Right ventricle myocardium inferior (tissue), 1 donor: ENCODE measurements at places on chromosomes 12 and 14.

DNA sequence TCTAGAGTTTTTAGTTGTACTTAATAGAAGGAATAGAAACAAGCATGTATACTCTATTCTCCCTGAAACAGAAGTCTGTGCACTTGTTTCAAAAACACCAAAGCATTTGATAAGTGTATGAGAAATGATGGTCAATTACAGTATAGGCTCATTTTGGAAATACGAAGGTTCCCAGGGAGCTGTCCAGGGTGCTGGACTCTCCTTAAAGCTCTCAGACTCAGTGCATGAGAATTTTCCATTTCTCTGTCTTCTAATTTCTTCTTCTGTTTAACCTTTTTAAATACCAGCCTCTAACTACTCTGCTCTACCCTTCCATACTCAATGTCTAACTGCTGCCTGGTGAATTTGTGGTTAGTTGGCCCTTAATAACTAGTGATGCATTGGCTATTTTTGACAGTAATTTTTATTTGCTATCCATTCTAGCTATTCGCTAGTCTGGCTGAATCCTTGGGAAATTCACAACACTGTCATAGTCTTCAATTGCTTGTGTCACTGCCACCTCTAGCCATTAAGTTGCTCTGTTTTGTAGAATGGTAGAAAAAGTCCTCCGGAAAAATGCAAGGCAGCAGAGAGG is 229.2 kb downstream of the NRXN3 start:
- DNase-seq = no peak

DNA sequence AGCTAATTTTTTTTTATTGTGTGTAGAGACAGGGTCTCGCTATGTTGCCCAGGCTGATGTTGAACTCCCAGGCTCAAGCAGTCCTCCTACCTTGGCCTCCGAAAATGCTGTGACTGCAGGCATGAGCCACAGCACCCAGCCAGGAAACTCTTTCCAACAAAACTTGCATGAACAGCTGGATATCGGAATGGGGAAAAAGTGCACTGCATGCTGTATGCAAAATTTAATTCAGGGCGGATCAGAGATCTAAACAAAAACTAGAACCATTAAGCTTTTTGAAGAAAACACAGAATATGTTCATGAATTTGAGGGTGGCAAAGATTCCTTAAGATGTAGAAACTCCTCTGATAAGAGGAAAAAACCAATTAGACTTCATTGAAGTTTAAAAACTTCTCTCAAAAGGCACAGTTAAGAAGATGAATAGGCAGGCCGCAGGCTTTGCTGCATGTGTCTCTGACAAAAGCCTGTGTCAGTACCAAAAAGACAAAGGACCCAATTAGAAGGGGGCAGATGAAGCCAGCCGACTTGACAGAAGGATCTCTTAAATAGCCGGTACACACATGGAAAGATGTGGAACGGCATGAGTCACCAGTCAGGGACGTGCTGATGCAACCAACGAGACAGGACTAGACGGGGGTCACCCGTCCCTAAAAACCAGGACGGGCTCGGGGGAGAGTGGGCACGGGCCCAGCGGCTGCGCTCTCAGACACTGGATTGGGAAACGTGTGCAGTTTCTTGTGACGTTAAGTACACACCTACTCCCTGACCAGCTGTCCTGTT is 34.8 kb upstream of the MMP17 start:
- no peak for DNase-seq

DNA sequence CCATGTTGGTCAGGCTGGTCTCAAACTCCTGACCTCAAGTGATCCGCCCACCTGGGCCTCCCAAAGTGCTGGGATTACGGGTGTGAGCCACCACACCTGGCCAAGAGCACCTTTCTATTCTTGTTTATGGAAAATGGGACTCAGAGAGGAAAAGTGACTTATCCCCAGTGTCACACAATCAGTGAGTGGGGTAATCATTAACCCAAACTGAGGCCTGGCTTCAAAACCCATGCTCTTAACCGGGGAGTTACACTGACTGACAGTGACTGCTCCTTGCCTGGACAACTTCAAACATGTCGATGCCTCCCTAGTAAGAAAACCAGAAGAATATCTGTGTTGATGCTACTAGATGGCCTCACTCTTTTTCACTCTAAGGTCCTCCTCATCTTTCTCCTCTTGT is 7.3 kb downstream of the CLEC7A start:
- DNase-seq = no peak

DNA sequence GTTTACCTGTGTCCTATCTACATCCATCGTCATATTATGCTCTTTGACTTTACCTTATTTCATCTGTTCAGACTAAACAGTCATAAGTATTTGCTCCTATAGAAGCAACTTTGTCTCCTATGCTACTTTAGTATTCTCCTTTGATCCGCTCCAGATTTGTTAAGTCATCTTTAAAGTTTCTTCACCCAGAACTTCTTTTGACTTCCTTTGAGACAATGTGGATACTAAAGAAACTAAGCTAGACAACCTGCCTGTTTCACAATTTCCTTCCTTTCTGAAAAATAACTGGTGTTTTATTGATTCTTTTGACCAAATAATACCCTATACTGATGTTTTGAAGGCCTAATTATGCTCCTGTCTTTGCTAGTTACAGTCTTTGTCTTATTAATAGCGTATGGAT is 30.0 kb upstream of the LRRK2 start:
- no peak for DNase-seq

- DNase-seq = no peak
Observed at GRCh38 chr14:50320283-50320682, 8.2 kb downstream of the DMAC2L start.

DNA sequence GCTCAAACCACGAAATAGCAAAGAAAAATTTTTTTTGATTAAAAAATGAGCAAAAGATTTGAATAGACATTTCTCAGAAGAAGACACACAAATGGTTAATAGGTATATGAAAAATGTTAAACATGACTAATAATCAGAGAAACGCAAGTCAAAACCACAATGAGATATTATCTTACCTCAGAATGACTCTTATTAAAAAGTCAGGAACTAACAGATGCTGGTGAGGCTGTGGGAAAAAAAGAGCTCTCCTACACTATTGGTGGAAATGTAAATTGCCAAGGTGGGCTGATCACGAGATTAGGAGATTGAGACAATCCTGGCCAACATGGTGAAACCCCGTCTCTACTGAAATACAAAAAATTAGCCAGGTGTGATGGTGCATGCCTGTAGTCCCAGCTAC is 315.5 kb upstream of the FLRT2 start:
- DNase-seq = no peak

GRCh38 chr14:72291908-72292688 is 359.9 kb downstream of the RGS6 start:
- DNase-seq = no peak

GRCh38 chr14:104886690-104887622 is 21.9 kb downstream of the CEP170B start:
- peak; percentile 60 for DNase-seq

DNA sequence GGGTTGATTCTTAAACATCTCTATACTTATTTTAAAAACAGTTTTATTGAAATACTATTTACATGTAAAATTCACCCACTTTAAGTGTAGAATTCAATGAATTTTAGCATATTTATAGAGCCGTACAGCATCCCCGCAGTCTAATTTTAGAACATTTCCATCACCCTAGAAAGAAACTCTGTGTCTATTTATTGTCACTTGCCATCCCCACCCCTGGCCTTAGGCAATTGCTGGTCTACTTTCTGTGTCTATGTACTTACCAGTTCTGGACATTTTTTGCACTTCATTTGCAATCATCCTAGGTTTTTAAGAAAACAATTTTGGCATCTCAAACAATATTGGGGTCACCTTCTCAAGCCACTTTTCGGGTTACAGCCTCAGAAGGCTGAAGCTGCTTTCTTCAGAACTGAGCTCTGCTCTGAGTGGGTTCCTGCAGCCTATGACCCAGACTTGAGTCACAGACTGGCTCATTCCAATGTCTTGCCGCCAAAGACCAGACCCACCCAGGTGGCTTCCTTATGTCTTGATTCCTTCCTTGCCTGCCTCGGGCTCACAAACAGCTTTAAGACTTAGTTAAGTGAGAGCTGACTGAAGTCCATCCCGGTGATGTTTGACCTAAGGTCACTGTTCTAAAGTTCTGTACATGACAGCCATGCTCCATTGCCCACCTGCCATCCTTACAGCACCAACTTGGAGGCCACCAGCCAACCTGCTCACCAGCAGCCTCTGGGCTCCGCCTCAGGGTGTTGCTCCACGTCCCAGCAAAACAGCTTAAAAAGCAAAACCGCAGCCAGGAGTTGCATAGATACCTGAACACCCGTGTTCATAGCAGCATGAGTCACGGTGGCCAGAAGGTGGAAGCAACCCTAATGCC is 131.5 kb downstream of the CHST11 start:
- no peak for DNase-seq

- DNase-seq = no peak
Observed at GRCh38 chr14:93686268-93686667, 102.0 kb downstream of the PRIMA1 start.

- DNase-seq = no peak
Observed at GRCh38 chr12:115403253-115403652, 719.3 kb upstream of the TBX3 start.

DNA sequence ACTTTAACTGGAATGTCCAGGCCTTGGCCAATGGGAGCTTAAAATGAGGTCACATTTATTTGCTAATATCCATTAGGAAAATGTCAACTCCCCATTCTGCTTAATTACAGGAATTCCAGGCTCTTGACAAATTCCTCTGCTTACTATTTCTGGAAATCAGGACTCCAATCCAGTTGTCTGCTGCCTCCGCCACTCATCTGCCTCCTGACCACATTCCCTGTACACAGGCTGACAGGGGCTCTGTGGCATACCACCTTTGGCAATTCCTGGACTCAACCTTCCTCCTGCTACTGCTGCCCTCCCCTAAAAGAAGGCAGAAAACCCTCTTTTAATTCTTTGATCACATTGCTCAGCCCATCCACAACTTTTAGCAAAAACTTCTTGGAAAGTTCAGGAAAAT is 37.9 kb downstream of the KICS2 start:
- DNase-seq = no peak

DNA sequence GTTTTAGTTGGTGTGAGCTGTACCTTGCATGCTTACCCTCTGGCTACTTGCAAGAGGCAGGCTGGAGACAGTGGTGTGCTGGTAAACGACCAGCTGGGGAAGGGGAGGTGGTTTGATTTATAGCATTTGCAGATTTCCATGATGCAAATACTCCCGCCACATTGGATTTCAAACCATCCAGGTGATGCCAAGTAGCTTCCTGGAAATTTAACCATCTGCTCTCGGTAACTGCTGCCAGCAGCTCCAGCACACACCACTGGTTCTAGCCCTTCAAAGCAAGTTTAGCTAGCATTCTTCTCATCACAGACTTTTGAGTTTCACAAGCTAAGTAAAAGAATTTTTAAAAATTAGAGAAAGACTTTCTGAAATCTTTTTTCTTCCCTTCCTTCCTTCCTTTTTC is 104.5 kb upstream of the AMIGO2 start:
- DNase-seq = no peak

- no peak for DNase-seq
Observed at GRCh38 chr12:38954238-38954873, 49.0 kb upstream of the CPNE8 start.

DNA sequence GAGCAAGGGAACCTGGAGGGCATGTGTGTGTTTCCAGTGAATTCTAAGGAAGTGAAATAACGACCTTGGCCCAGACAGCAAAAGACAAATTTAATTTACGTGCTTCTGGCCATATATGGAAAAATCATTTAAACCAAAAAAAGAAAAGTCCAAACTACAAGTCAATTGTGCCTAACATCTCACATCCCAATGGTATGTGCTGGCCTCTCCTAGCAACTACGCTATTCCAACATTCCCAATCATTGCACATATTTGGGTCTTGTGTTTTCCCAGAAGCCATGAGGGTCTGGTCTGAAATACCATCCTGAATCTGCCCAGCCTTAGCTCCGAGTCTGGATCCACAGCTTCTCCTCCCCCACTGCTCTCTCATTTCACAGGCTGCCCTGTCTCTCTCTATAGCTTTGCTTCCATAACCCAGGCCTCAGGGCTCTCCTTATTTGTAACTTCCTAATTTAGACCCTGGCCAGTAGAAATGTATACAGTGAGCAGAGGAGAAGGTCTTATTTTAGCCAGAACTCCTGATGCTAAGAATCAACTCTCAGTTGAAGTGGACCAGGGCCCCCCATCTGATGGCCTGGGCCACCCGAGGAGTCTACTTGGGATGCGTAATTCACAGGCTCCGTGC is 224.6 kb downstream of the ANO2 start:
- DNase-seq = no peak

GRCh38 chr14:53310412-53310811 is 157.3 kb upstream of the DDHD1 start:
- no peak for DNase-seq

- no peak for DNase-seq
Observed at GRCh38 chr12:102462795-102463465, 17.4 kb downstream of the IGF1 start.

DNA sequence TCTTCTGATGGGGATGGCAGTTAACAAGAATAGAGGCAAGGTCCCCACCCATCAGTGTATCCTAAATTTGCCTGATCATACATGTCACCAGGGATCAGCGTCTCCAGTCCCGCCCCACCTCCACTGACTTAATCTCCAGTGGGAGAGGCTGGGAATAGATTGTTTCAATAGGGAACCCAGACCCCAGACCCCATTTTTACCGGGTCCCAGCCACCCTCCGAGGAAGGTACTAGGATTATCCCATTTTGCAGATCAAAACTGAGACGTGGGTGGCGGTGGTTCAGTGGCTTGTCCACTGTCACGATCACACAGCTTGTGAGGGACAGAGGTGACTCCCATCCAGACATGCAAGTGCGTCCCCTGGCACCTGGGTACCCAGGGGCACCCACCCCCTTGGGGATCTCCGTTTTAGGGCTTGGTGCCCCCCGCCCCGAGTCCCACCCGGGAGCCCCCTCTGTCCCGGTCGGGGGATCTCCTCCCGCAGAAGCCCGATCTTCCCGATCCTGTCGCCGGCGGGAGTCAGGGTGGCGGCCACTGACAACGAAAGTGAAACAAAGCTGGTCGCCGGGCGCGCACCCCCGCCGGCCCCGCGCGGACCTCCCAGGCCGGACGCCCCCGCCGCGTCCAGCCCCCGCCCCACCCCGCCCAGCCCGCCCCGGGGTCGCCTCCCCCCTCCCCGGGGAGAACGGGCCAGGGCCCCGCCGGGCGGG is 523 bp downstream of the WSB2 start:
- DNase-seq = peak; percentile 84

DNA sequence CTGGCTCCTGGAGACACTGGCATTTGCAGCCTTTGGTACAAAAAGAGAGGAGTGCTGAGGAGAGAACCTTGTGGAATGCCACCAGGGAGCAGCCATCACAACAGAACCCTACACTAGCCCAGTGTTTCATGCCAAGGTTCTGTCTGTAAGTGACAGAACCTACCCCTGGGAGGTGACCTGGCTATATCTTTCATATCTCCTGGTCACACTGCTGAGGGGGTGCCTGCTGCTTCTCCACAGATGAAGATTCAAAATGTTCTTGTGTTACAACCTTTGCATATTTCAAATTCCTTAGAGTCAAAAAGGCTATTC is 12.7 kb upstream of the EIF4B start:
- DNase-seq = no peak

DNA sequence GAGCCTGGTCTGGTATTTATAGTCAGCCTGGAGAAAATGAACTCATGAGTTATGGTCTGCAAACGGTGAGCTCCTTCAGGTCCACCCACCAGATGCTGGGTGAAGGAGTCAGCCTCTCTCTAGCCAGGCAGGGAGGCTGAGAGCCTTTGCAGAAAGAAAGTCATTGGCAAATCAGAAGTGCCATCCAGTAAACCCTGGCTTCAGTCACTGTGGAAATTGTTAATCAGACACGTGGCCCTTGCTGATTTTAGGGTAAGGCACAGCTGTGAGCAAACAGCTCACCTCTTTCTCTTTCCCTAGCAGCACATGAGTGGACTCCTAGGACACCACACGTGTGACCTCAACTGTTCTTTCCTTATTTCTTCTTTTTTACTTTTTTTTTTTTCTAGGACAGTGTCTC is 44.9 kb downstream of the CHST11 start:
- DNase-seq = no peak
